Activated CD8-positive, alpha-beta memory T cell treated with anti-CD3 and anti-CD28 coated beads, Interleukin-2, amount 50 U/mL, for 4 hours (primary cell): ENCODE measurements at places on chromosomes 5 and 9.

DNA sequence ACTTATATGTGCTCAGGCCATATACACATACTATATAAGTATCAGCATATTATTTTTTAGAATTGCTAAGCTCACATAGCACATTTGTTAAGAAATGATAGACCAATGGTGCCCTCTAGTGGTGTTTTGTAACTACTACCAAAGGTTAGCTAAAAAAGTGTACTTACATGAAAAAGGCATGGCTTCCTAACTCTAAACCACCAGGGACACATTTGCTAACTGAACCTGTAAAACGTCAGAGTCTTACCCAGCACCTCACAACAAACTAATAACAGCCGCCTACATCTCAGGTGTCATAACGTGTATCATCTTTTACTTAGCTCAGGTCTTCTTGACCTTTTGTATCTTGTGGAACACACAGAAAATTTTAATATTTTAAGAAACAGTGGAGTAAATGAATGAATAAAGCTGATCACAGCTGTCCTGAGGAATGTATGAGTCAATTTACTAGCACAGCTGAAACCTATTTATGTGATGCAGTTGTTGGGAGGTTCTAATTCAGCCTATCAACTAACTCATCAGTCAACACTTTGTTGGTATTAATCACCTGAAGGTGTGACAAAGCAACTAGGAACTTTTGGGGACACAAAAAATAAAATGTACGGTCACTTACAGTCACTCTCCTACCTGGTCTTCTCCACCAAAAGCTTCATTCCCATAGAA lies 72.9 kb downstream of the BAAT start:
- no peak for DNase-seq

DNA sequence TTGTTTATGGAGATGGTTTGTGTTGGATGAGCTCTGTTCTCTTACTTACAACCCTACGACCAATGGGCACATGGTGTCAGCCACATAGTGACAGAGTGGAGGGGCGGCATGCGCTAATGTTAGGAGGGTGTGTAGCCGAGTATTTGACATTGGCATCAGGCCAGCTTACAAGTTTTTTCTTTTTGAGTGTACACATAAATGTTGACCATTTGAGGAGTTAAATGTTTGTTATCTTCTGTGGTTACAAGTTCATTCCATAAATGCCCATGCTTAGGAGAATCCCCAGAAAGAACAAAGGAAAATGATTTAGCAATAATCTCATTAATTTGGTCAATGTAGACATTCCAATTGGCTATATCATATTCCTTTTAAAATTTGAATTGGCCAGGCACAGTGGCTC lies 180.1 kb upstream of the ELL2 start:
- no peak for DNase-seq

DNA sequence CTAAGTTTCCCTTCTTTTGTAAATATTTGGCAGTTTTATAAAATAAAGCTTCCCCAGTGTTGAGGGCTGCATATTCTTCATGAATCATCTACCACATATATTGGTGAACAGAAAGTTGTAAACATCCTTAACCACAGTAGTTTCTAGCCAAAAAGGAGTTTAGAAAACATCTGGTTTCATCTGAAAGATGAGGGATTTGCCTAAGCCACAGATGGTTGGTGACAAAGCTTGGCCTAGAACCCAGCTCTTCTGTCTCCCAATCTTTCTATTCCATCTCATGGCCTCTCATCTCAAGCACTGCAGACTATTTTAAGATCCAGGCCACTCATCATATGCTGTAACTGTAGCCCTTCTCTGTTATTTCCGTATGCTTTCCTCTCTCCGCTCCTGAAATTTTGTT lies 232.3 kb upstream of the TRPM3 start:
- no peak for DNase-seq

DNA sequence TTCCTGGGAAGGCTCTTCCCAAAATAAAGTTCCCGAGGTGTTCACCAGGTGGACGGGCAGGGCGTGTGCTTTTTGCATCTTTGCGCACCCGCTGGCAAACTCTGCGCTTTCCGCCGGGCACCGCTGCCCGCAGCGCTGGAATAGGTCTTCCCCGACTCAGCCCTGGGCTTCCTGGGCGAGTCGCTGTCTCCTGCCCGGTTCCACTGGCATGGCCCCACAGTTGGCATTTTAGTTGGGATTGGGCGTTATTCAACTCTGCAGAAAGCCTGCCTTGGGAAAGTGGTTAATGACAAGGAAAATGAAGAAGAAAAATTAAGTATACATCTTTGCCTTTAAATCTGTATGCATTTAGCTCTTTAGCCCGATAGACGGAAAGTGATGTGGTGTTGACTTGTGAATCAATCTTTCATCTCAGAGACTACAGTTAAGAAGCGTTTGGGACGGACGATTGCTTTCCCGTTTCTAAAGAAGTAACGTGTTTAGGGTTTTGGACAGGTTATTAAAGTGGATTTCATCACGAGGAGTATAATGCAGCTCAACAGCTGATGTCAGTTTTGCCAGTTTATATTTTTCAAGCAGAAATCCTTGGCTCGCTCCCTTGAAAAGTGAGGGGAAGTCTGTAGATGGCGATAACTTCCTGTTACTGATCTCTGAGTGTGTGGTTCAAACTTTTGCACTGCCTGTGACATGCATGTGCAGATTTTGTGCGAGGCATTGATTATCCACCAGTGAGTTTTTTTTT lies 946 bp downstream of the ADCY2 start:
- DNase-seq, result no peak

- DNase-seq, result no peak
Observed at GRCh38 chr9:1875921-1876448, 139.2 kb upstream of the SMARCA2 start.

DNA sequence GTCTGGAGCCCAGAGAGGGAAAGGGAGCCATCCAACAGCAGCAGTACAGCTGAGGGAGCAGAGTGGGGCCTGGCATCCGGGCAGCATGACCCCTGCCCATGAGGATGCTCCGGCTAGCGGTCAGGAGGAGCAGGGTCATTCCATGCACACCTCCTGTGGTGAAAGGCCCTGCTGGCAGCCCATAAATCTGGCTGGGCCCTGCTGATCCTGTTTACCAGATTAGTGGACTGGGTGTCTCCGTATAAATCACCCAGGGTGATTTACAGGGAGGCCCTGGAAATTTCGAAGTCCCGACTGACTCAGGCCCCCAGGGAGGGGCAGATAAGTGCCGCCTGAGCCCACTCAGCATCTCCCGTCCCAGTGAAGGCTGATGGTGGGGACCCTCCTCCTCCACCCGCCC lies 117.6 kb upstream of the HAND1 start:
- DNase-seq, result no peak

GRCh38 chr5:103510851-103511553 lies 51.6 kb downstream of the NUDT12 start:
- no peak for DNase-seq

DNA sequence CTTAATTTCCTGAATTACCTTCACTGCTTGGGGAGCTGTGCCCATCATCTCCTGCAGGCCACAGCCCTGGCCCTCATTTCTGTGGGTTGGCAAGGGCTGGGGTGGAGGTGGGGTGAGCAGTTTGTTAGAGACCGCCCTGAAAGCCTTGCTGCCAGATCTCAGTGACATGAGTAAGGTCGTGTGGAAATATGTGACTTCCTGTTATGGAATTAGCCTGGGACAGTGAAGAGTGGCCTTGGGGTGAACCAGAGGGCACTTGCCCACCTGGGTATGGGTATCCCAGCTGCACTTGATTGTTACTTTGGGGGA lies 2.5 kb upstream of the HNRNPAB start:
- no peak for DNase-seq

DNA sequence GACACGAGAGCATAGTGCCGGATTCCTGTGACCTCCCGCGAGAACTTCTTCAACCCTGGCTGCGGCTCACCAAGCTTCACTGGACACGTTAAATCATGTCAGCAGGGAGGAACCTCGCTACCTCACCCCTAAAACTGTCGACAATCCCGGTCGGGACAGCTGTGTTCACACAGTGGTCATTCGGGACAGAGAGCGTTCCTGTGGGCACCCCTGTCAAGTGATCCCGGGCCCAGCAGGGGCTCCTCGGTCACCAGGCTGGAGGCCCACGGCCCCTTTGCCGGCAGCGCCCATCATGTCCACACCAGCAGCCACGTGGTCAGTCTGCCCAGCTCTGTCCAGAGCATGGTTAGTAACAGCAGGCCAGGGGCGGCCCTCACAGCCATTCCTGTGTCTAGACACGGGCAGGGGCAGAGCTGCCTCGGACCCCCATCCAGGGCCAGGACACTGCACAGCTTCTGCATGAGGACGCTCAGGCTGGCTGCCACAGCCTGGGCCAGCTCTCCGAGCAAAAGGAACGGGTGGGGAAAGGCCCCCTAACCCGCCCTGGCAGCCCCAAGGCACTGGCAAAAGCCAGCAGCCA lies 3.5 kb downstream of the INPP5E start:
- no peak for DNase-seq

DNA sequence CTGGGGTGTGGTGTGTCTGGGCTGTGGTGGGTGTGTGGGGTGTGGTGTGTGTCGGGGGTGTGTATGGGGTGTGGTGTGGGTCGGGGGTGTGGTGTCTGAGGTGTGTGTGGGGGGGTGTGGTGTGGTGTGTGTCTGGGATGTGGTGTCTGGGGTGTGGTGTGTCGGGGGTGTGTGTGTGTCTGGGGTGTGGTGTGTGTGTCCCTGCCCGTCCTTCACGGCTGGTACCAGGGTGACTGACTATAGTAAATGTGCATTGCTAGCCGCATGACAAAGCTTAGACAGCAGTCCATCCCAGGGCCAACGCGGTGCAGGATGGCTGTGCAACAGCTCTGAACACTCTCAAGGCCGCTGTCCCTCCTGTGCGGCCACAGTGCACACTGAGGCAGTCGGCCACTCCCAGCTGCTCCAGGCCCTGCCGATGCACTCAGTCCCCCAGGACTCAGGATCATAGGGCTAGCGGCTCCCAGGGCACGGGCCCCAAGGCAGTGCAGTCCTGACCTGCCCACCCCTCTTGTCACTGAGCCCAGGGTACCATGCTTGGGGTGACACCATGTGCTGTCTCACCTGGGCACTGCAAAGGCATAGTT lies 54.0 kb downstream of the SECISBP2 start:
- DNase-seq, result peak; percentile 39

GRCh38 chr5:20050262-20050661 lies 62.3 kb upstream of the CDH18 start:
- DNase-seq, result no peak

- DNase-seq, result no peak
Observed at GRCh38 chr5:127431977-127432585, 85.4 kb upstream of the PRRC1 start.

- no peak for DNase-seq
Observed at GRCh38 chr5:34439601-34440000, 216.5 kb upstream of the RAI14 start.

DNA sequence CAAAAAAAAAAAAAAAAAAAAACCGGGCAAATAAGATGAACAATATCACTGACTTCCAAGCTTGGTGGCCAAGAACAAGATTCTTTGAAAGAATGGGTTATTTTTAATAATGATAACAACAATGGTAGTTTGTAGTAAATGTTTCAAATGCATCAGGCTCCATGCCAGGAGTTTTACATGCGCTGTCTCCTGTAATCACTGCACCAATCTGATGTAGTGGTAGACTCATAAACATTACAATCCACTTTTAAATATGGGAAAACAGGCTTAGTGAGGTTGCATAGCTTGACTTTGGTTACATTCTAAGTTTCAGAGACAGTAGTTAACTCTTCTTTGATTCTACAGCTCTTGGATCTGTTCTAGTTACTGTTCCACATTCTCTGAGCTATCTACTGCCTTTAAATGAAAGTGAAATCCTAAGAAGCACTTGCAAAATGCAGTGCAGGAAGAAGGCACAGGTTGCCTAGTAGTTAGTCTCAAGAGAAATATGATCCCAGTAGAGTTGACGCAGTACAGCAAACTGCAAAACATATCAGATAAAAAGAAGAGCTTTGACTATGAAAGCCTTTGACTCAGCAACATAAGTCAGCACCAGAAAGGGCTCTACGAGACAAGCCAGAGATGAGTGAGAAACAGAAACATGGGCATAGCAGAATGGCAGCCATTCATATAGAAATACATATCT lies 62.1 kb downstream of the PDE4D start:
- no peak for DNase-seq
